ENCODE measurements at places on chromosomes 7 and 10.
A peak's percentile ranks its signal among the peaks of the same experiment; 100 is the strongest.

- DNase-seq = peak; percentile 98
Measured at GRCh38 chr7:100827330-100828226, at the start of gene EPHB4. Gene EPHB4 (minus strand): TSS chr7:100827523. CDS start chr7:100827030, 493 bp downstream.

GRCh38 chr10:63265222-63265617, 132.1 kb downstream of the NRBF2 start:
- DNase-seq = peak; percentile 57

DNA sequence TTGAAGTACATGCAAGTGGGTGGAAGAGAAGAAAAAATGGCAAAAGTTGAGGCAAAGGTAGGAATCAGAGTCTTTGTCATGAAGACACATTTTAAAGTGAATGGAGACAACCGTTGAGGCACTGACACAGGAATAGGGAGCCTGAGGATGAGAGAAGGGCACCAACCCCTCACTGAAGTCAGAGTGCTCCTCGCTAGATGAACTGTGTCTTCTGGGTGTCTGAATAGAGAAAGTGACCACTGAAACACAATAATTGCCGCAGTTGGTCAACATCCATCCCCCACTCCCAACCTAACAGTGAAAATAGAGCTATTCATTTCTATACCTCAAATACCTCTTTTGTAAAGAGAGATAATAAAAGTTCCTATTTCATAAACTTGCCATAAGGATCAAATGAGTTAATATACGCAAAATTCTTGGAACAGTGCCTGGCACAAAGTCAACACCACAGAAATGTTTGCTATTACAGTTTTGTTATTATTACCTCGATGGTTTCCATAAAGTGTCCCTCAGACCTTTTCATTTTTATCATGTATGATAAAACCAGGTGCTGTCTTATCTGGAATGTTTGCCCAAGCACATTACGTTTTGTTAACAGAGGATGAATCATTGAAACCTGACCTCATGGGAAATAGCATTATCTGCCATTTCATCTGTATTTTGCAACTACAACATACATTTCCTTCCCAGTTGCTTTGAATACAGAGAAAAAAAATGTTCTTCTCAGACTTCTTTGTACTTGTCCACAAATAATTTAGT, 61.8 kb upstream of the SP4 start:
- no peak for DNase-seq

GRCh38 chr7:3254718-3255117, 46.3 kb upstream of the SDK1 start:
- no peak for DNase-seq

DNA sequence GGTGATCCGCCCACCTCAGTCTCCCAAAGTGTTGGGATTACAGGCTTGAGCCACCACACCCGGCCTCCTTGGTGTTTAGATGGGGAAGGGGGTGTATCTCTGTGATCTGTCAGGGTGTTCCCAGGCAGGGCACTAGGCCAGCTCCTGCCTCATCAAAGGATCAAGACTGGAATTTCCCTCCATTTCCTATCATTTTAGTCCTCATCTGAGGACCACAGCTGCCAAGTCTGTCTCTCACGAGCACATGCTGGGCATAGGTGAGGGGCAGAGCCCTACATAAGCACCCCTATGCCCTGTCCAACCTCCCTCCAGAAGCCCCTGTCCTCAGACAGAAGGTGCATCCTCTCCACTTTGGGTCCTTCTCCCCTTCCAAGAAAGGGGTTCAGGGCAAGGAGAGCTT, 19.5 kb downstream of the TRIM56 start:
- no peak for DNase-seq

- no peak for DNase-seq
Measured at GRCh38 chr7:130896051-130896881, 162.3 kb upstream of the KLF14 start.

DNA sequence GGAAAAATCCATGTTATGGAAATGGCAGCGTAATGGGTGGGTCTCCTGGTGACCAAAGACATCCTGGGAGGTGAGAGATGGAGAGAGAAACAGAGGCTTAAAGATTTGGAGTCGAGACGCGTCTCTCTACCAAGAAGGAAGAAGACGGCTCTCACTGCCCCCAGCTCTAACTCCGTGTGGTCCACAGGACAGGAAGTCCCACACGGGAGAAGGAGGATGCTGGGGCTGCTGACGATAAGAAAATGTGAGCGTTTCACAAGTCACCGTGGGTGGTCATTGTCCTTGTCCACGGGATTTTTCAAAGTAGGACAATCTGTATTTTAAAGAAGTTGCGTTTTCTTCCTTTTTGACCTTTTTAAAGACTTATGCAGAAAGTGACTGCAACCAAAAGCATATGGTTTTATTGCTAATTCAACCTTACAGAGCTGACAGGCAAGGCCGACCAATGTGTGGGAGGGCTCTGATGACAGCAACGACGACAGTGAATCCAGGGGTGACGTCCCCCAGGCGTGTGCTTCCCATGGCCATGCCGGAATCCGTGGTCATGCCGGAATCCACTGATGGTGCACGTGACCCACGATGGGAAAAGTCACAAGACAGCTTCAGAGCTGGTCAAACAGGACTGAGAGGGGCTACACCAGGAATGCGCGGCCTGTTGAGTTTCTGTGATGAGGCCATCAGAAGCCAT, 341.2 kb downstream of the PTPRN2 start:
- DNase-seq = no peak

DNA sequence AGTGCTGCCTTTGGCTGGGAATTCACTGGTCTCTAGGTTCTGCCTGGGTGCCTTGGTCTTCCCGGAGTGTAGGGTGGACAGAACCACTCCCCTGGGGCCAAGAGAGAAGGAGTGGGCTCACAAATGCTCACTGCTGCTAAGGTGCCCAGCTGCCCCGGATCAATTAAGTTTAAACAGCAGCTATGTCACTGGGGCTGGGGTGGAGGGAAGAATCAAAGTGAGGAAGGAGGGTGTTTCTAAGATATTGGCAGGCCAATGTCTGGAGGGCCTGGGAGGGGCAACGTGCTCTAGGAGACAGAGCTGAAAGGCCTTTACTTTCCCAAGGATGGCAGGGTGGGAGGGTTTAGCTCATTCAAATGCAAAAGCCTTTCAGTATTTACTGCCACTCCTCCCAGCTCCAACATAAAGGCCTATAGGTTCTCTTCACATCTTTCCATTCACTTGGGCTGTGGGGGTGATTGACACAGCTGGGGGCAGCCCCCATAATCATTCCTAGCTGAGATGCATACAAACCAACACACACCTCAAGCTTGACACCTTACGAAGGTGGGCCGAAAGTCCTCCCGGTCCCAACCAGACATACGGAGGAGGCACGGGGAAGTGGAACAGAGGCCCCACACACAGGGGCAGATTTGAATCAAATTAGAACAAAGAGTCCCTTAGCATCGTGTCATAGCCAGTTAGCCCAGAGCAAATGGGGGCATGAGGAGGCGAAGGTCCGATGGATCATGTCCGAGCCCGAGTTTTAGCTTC, 108.0 kb upstream of the EFCAB10 start:
- DNase-seq = no peak

DNA sequence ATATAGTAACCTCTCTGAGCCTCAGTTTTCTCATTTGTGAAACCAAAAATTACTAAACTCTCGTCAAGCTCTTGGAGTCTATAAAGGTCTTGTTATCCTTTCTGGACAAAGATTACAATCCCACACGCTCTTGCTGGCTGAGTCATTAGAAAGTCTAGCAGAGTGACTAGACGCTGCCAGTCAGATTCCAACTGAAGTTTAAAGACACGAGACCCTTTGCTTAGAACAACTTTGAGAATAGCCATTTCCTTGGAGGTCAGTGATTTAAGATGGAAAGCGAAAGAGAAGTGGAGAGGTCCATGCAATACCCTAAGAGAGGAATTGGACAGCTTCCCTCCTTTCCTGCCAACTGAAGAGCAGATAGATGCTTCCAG, 119.5 kb downstream of the APBB1IP start:
- DNase-seq = no peak

DNA sequence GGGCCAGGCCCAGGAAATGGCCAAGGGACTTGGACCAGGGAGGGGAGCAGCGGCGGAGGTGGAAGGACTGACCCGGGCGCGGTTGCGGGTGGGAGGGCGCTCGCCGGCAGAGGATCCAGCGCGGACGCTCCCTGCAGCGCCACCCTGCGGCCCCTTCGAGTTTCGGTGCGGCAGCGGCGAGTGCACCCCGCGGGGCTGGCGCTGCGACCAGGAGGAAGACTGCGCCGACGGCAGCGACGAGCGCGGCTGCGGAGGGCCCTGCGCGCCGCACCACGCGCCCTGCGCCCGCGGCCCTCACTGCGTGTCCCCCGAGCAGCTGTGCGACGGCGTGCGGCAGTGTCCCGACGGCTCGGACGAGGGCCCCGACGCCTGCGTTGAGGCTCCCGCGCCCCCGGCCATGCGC, 16.8 kb upstream of the ZNF467 start:
- DNase-seq = peak; percentile 71
